ENCODE measurements at places on chromosomes 3 and 15.

DNA sequence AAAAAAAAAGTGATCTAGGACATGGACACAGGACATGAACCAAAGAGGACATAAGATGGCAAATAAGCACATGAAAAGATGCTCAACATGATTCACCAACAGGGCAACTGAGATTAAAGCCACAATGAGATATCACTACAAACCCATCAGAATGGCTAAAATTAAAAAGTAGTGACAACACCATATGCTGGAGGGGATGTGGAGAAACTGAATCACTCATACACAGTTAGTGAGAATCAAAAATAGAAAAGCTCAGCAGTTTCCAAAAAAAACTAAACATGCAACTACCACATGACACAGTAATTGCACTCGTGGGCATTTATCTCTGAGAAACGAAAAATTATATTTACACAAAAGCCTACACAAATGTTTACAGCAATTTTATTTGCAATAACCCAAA, 27.9 kb upstream of the ACKR4 start:
- no peak for DNase-seq

- no peak for DNase-seq
These were observed 237.8 kb upstream of the PEX5L start for GRCh38 chr3:180274536-180274935.

- no peak for DNase-seq
These were observed 239.1 kb upstream of the GADL1 start for GRCh38 chr3:31133541-31133940.

DNA sequence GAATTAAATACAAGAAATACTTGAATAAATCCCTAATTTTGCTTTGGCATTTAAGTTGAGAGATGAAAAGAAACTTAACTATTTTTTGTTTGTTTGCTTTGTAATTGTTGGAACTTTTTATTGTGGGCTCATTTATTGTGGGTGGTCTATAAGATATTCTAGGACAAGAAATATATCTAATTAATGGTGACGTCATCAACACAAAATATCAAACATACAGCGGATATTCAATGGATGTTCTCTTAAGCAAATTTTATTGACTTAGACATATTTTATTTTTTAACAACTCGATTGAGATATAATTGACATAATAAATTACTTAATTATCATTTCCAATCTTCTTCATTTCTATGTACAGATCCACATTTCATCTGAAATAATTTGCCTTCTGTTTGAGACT, 30.0 kb downstream of the SYNPR start:
- DNase-seq, result no peak

DNA sequence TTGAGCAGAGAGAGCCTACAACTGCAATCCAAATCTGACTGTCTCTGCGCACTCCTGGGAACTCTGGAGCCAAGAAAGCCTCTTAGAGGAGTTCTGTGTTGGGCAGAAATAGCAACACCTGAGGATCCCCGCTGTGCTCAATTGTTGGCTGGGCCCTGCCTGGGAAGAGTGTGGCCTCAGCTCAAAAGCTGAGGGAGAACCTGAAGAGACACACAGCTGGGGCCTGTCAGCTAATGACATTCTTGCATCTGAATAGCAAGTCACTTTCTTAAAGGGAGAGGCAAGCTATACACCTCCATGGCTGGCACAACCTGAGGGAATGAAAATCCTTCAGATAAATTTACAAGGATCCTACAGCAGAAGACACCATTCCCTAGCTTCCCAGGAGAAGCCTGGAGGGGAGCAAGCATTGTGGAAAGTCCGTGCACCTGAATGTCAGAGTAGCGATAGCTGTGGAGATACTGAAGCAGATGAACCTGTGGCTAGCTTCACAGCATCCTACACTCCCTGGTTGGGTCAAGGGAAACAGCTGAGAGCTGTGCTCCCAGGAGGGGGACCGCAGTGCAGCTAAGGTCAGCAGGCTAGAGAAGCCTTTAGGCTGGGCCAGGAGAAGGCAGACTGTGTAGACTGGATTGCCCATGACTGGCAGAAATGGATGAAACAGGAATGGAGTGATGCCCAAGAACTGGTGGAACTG, 159.9 kb upstream of the PFN2 start:
- no peak for DNase-seq

GRCh38 chr15:67193223-67193990, 61.1 kb downstream of the AAGAB start:
- no peak for DNase-seq

- no peak for DNase-seq
These were observed 252.8 kb downstream of the CD47 start for GRCh38 chr3:107837895-107838612.

DNA sequence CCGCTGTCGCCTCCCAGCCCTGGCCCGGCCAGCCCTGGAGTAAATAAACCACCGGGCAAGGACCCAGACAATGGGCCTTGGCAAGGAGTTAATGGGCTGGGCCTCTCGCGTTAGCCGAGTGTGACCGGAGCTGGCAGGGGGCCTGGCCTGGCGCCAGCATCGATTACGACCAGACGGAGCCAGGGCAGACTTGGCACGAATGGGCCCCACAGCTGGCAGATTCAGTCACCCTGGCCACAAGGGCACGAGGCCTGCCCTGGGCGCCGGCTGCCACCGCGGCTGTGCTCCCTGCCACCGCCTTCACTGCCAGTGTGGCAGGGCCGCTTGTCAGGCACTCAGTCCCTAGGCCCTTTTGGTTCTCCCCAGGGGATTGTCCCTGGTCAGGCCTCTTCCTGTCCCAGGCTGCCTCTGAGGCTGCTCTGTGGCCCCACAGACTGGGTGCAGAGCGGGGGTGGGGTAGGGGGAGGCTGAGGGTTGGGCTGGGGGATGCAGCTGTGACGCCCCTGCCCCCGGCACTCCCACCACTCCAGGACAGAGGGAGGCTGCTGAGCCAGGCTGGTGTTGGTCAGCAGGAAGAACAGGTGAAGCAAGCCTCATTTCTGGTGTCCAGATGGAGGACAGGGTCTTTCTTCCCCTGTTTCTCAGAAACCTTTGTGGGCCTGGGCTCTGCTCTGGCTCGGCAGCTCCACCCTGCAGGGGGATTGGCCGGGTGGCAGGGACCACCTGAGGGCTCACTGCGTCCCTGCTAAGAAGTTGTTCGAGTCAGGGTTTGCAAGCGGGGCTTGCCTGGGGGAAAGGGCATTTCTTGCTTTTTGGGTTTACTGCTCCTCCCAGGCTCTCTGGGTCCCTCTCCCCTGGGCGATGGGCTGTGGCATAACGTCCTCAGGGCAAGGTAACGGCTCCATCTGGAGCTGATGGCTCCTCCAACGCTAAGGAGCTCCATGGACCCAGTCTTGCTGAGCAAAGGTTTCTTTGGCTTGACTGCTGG, 30.5 kb upstream of the SRP14 start:
- peak; percentile 90 for DNase-seq

DNA sequence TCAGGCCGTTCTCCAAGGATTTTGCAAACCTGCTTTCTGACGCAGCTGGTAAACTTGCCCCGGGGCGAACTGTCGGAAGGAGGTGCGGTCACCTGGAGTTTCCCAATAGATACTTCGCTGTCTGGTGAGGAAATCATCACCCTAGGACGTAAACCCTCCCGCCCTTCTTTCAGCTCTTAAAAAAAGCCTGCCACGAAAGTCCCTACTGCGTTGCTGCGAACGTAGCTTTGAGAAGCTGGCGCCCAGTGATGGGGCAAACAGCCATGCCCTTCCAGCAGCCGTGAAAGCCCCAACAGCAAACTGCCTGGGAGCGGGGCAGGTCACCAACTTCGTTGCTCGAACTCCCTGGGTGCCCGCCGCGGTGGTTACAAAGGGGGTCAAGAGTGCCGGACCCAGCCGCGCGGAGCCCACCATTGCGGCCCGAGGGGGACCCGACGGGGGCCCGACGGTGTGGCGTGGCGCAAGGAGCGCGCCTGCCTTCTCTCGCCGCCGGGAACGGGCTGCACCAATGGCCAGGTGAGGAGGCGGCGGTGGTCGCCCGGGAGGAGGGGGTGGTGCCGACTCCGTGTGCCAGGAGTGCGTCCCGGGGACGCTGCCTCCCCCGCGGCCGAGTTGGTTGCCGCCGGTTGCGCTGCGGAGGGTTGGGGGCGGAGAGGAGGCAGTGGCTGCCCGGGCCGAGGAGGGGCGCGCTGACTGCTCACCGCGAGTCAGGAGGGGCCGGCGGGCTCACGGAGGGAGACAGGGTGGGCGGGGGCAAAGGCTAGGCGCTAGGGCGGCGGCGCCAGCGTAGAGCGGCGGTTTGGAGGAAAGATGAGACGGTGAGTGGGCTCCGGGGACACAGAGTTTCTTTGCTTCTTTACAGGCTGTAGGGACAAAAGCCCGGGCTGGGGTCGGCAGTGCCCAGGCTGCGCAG, at the start of gene PHLDB2:
TSS of gene PHLDB2 (plus strand) at position 205 of the 913 bp plus-strand sequence. CDS start 24,813 bp downstream, outside the sequence.
- DNase-seq, result peak; percentile 89

DNA sequence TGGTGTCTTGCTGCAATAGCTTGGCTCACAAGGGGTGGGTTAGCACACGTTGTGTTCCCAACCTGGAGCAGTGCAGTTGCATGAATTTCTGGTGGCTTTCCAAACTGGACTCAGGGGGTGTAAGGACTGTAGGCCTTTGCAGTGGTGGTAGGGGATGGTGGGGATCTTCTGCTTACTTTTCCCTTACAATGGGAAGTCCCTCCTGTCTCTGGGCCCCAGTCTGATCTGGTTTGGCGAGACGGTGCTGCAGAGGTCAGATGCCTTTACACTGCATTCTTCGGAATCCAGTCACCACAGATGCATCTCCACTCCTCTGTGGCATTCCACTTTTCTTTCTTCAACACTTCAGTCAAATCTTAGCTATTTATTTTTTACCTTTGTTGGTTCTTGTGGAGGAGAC, 132.1 kb downstream of the DOCK3 start:
- peak; percentile 0 for DNase-seq

DNA sequence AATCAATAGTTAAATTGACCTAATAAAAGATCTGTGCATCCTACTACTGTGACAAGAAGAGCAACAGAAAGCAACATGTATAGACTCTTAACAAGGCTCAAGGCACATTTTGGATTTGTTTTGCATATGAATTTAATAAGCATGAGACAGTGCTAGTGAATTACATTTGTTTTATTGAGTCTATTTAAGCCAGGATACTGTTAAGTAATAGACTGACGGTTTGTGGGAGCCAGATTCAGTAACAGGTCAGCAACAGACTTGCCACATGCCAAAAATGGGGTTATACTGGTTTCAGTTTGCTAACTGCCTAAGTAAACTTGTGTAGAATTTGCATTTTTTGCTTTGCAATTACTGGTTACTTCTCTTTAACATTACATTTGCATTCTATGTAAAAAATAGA, 54.0 kb downstream of the MBNL1 start:
- no peak for DNase-seq

GRCh38 chr3:48797626-48798025, 50.0 kb downstream of the PRKAR2A start:
- DNase-seq, result no peak

DNA sequence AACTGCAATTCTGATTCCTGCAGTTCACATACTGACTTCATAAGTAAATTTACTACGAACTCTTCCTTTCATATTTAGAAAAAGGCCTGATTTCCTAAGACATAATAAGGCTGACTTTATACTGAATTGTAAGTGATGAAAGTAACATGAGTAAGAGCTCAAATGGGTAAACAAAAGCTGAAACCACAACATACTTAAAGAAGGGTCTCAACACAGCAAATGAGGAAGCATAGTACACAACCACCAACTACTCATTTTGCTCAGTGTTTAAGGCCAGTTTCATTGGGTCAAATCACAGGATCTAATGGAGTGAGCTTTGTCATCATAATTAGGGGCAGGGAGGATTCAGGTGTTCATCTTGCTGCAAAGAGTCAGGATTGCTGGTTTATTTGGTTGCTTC, 81.4 kb downstream of the SETD2 start:
- DNase-seq, result no peak

DNA sequence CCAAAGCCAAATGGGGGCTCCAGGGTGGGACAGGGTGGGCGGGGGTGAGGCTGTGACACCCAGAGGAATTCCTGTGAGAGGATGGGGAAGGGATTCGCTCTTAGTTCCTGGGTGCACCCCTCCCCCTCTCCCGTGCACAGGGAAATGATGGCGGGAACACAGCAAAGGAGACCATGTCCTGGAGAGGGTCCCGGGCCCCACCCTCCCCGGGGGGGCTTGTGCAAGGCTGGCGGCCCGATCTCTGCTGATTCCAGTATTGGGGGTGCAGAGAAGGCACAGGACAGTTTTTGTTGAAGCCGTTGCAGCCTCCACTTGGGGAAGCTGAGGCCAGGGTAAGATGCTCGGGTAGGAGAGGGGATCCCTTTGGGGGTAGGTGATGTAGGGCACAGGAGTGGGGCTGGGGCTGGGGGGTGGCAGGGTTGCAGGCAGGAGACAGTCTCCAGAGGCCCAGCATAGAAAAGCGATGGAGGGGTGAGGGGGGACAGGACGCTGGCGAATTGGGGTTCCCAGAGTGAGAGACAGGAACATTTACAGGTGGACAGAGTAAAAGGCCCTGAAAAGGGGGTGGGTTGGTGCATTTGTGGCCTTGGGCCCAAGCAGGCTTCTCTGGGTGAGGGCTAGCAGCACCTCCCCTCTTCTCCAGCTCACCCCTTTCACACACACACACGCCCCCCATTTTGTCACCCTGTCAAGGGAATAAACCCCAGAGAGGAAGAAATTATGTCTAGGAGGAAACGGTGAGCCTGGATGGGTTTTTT, 38.5 kb downstream of the HMCES start:
- DNase-seq, result no peak

GRCh38 chr3:135929670-135930069, 35.9 kb upstream of the PPP2R3A start:
- DNase-seq, result no peak

- peak; percentile 18 for DNase-seq
These were observed 62.7 kb upstream of the CD47 start for GRCh38 chr3:108153451-108153981.

DNA sequence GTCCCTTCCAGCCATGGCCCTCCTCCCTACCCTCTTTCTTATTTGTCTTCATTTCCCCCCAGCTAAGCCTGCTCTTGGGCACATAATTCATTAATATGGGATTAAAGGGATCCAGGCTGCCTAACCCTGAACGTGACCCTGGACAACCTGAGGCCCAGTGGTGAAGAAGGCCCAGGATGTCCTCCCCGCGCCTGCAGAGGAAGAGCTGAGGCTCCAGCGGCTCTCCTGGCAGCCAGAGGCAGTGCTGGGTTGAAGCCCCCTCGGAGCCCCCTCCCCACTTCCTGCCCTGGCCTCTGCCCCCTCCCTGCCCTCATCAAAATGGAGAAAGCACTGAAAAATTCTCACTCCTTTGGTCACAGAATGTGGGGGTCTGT, 96.5 kb upstream of the ATP2B2 start:
- DNase-seq, result no peak

- peak; percentile 56 for DNase-seq
These were observed 23.3 kb upstream of the C15orf39 start for GRCh38 chr15:75178171-75178937.

DNA sequence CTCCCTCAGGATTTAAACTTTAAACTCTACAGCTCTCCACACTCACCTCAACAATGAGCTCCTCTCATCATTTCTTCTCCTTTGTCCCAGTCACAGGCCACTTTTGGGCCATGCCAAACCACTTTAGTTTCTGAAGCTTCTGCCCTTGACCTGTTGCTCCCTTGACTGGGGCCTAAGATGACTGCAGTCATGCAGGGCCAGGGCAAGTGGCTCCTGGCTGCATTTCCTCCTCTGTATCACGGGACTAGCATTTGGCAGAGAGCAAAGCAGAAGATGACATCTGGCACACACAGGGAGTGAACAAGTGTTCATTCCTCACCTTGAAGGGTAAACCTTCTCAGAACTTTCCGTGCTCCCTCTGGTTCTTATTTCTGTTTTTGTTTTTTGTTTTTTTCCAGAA, 136.9 kb downstream of the PDE8A start:
- no peak for DNase-seq

Data from eye (tissue), 1 donor.